CD14-positive monocyte (primary cell): ENCODE measurements at places on chromosomes 5 and 9. TPM values are rescaled to one million over a fixed set of nuclear protein-coding genes. Genes with fewer than 3 reads are reported as not detected.

The IL13 gene
- not detected for polyA plus RNA-seq

The DMRT3 gene
- polyA plus RNA-seq, result not detected in 2 replicates

The FRMPD1 gene
- not detected for polyA plus RNA-seq

The PHYHD1 gene
- 0.05 and 0.29 TPM in 2 replicates for polyA plus RNA-seq

The C1QTNF3 gene
- polyA plus RNA-seq, result 0.50 and 1.5 TPM in 2 replicates

The CMYA5 gene
- 0.01 TPM for polyA plus RNA-seq

The GLRA1 gene
- not detected for polyA plus RNA-seq
